Mesenteric fat pad (tissue), 1 donor: ENCODE measurements at places on chromosomes 5 and 9.

GRCh38 chr5:88695232-88695631 is 187.8 kb downstream of the MEF2C start:
- no peak for DNase-seq

- no peak for DNase-seq
Observed at GRCh38 chr9:106769331-106769730, 93.6 kb upstream of the ZNF462 start.

DNA sequence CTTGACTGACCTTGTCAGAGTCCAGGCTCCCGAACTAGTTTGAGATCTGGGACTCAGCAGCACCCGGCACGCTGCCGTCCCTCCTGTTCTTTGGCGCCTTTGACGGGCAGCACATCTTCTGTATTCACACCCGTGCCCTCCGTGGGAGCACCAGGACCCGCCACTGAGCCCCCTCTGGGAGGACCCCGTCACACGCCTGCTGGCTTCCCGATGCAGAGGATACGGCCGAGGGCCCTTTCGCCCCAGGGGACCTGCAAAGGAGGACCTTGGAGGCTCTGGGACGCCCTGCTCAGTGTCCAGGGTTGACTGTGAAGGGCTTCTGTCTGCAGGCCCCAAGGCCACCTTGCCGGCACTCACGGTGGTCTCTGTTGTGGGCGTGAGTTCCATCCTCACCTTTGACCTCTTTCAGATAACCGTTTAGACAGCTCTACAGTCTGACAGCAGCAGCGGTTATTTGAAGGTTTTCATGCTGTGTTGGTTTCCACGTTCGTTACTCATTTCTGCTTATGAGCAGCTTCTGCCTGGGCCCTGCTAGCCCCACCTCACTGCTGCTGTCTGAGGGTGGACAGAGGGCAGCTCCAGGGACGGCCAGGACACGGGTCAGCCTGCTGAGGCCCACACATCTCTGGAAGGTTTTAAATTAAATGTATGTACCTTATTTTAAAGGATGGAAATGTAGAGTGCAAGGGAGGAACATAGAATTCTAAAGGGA is 12.6 kb upstream of the EXOC3 start:
- DNase-seq: peak; percentile 86

DNA sequence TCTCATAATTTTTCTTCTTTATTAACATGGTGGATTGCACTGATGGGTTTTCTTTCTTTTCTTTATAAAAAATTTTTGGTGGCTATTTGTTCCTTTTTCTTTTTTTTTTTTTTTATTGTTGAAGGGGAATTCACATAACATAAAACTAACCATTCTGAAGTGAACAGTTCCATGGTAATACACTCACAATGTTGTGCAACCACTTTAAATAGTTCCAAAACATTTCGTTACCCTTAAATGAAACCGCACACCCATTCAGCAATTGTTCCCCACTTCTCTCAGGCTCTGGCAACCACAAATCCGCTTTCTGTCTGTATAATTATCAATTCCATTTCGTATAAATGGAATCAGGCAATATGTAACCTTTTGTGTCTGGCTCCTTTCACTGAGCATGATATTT is 11.7 kb upstream of the SETX start:
- DNase-seq: no peak

DNA sequence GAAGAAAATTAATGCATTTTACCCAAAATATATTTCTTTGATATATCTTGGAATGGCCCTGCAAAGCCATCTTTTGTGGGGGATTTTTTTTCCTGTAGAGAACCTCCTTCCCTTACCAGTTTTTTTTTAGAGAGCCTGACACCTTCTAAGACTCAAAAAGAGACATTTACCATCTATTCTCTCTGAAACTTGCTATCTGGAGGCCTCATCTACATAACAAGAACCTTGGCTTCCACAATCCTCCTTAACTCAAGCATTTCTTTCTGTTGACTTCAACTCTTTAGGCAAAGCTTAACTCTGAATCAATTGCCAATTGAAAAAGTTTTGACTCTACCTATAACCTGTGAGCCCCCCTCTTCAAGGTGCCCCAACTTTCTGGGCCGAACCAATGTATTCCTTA is 6.2 kb downstream of the SLC45A2 start:
- DNase-seq: no peak

DNA sequence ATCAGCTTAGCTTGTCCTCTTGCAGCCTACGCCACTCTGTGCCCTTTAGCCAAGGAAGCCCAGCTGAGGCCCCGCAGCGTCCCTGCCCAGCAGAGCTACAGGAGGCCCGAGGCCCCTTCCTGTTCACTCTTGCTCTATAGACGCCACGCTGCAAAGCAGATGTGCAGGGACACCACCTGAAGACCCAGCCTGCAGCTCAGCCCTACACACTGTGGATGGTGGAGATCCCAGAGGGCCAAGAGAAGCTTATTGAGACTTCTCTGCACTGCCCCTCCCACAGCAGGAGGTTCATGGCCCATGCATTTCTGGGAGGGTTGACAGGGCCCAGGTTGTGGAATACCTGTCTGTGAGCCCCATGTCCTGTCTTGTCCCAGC is 33.6 kb downstream of the IRF1 start:
- no peak for DNase-seq
